Cortex of kidney (tissue), 1 donor: ENCODE measurements at places on chromosomes 7 and 10.

DNA sequence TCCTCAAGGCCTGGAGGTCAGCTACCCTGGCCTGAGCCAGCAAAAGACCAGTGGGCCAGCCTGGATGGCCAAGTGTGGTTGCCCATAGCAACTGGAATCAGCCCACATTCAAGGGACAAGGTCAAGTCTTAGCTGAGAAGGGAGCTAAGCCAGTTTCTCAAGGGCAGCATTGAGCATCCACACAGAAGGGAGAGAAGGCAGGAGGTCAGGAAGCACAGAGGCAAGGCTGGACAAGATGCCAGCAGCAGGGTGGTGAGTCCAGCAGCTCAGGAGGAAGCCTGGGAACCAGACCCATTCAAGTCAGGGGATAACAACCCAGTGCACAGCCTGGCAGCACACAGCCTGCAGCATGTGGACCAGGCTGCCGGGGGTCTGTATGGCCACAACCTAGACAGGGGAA, 54.0 kb upstream of the ZMIZ1 start:
- no peak for DNase-seq

- DNase-seq = no peak
Measured at GRCh38 chr10:86689146-86689545, 20.8 kb downstream of the LDB3 start.

DNA sequence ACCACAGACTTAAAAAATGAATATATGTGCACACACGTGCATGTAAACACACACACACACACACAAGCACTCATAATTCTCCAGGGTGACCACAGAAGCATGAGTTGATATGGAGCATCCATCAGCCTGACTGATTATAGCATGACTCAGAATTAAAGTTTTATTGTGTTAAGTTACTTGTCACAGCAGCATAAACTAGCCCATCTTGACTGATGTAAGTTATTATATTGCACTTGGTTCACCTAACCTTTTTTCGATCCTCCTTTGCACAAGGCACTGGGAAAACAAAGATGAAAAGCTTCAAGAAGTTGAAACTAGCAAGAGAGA, 18.8 kb upstream of the SLC35G1 start:
- no peak for DNase-seq

- no peak for DNase-seq
Measured at GRCh38 chr7:101166909-101167644, 1.7 kb upstream of the VGF start.

GRCh38 chr10:60351191-60351853, 38.4 kb downstream of the ANK3 start:
- DNase-seq = no peak
